Caco-2 (cell line): ENCODE measurements at places on chromosomes 12 and 14.
A peak's percentile ranks its signal among the peaks of the same experiment; 100 is the strongest.

GRCh38 chr14:77375164-77375950 lies 1.5 kb downstream of the TMED8 start:
- no peaks in the 10 kb centered on the region for H3K27me3 ChIP-seq
- no peak overlapping the region for H3K27ac ChIP-seq
- no peak overlapping the region for H3K4me3 ChIP-seq
- peaks cover 33% of the 10 kb centered on the region for H3K4me1 ChIP-seq
- no peaks in the 10 kb centered on the region for H3K36me3 ChIP-seq

GRCh38 chr12:53944907-53945847 lies 6.5 kb downstream of the HOXC13 start:
- no peak for DNase-seq
- H3K27ac ChIP-seq: no peak overlapping the region
- H3K36me3 ChIP-seq: no peaks in the 10 kb centered on the region
- H3K4me1 ChIP-seq: peaks cover 3% of the 10 kb centered on the region; the same call in 1 of the 2 replicates
- no peak overlapping the region for H3K4me3 ChIP-seq
- no peaks in the 10 kb centered on the region for H3K27me3 ChIP-seq

DNA sequence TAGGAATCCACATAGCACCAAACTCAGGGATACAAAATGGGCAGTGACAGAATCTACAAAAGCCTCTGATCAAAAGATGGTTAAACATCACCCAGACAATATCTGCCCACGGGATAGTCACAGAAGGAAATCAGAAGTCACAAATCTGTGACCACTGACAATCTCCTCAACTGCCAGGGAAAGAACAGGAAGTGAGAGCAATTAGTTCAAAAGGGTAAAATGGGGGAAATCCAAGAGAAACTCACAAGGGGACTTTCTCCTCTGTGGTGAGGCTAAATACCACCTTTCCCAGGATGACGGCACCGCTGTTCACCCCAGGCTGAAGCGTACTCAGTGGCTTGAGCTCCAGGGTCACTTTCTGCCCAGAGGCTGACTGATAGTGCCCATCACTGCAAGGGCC lies 10.7 kb downstream of the TTC5 start:
- H3K4me3 ChIP-seq: no peak overlapping the region
- H3K4me1 ChIP-seq: no peaks in the 10 kb centered on the region
- no peak for DNase-seq
- H3K27me3 ChIP-seq: no peaks in the 10 kb centered on the region

DNA sequence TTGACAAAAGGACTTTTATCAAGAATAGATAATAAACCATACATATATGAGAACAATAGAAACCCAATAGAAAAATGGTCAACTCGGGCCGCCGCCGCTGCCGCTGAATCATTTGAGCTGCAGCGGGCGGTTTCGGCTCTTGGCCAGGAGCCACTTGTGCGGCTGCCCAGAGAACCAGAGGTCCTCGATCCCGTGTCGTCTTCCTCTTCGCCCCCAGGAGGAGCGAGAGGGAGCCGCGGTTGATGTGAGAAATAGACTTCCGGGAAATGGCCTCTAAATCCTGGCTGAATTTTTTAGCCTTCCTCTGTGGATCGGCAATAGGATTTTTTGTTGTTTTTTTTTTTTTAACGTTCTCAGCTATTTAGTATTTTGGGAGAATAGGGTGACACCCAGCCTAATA lies 44.8 kb downstream of the CPSF6 start:
- no peaks in the 10 kb centered on the region for H3K36me3 ChIP-seq
- H3K4me3 ChIP-seq: no peak overlapping the region
- H3K4me1 ChIP-seq: no peaks in the 10 kb centered on the region
- no peak overlapping the region for H3K27ac ChIP-seq

GRCh38 chr12:27424631-27425230 lies 21.8 kb upstream of the SMCO2 start:
- no peaks in the 10 kb centered on the region for H3K36me3 ChIP-seq
- no peak overlapping the region for H3K4me3 ChIP-seq
- H3K27me3 ChIP-seq: no peaks in the 10 kb centered on the region
- H3K27ac ChIP-seq: no peak overlapping the region
- 0 out of 2 replicates have a peak, but pooled peaks cover 3% of the 10 kb centered on the region for H3K4me1 ChIP-seq

DNA sequence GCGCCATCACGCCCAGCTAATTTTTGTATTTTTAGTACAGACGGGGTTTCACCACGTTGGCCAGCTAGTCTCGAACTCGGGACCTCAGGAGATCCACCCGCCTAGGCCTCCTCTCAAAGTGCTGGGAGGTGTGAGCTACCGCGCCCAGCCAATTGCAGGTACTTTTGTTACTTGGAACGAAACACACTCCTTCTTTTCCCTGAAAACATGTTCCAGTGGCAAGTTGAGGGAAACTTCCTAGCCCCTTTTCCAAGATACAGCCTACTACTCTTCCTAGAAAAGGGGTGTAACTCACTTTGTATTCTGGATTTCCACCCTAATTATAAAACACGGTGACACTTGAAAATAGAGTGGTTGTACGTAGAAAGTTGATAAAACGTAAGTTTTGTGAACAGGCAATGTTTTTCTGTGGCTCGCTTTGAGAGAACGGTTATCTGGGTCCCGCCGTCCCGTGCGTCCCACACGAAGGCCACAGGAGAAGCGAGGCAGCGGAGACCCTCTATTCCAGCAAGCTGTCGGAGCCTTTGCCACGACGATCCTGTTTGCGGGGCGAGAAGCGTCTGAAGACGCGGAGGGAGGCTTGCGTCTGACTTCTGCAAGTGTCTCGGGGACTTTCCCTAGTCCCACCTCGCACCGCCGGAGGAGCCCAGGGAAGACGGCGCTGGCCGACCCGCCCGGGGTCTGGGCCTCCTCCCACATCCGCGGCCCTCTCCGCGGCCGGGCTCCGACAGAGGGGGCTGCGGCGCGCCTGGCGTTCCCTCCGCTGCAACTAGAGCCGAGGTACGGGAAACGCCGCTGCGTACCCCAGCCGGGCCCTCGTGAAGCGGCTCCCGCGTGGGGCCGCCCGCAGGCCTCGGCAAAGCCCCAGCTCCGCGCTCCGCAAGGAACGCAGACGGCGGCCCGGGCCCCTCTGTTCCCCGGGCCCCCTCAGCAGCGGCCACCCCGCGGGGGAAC lies 745 bp downstream of the CDCA4 start:
- peak overlapping the region; percentile 48 for H3K27ac ChIP-seq
- H3K27me3 ChIP-seq: no peaks in the 10 kb centered on the region
- peaks cover 15% of the 10 kb centered on the region for H3K4me1 ChIP-seq

GRCh38 chr12:109785854-109786253 lies 47.3 kb downstream of the TRPV4 start:
- H3K27me3 ChIP-seq: no peaks in the 10 kb centered on the region
- H3K27ac ChIP-seq: no peak overlapping the region
- H3K4me3 ChIP-seq: no peak overlapping the region
- no peaks in the 10 kb centered on the region for H3K4me1 ChIP-seq

GRCh38 chr12:96427269-96427729 lies 27.1 kb upstream of the CDK17 start:
- H3K27me3 ChIP-seq: no peaks in the 10 kb centered on the region
- H3K4me1 ChIP-seq: no peaks in the 10 kb centered on the region; the same call in 1 of the 2 replicates

- no peak for DNase-seq
- H3K27me3 ChIP-seq: no peaks in the 10 kb centered on the region
- no peak overlapping the region for H3K27ac ChIP-seq
Measured at GRCh38 chr12:45290216-45290605, 74.3 kb downstream of the ANO6 start.

DNA sequence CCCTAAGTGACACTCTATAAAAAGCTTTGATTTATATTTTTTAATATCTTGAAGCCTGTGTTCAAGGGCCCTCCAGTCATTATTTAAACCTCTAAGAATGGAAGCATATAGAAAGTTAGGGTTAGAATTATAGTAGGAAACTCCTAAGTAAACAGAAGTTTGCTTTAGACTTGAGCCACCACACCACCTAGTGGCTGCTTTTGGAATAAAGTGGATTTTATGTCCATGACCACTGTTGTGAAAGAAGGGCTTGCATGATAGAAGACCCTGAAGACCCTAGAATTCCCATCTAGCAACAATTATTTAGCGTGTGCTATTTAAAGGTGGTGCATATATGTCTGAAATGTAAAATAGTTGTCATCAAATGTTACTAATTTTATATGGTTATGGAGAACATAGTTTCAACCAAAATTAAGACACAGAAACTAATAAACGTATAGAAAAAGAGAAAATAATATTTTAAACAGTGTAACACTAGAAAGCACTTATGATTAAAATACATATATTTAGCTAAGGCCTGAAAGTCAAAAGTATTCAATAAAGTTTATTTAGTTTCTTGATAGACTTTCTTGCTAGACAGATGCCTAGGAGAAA lies 21.3 kb downstream of the LRRIQ1 start:
- peak; percentile 67 for DNase-seq
- H3K27me3 ChIP-seq: no peaks in the 10 kb centered on the region
- no peak overlapping the region for H3K4me3 ChIP-seq
- H3K4me1 ChIP-seq: no peaks in the 10 kb centered on the region
- no peak overlapping the region for H3K27ac ChIP-seq
- H3K36me3 ChIP-seq: no peaks in the 10 kb centered on the region

DNA sequence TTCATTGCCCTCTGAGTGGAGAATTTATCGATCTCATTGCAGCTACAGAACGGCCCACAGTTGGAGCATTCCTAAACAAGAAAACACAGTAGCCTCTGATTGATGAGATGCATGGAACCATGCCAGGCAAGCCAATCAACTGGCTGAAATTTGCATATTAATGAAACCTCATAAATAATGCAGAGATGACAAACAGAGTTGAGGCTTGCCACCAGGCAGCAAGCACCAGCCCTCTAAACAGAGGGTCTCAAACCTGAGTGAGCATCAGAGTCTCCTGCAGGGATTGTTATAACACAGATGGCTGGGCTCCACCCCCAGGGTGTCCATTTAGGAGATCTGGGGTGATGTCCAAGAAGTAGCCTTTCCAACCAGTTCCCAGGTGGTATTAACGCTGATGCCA lies 60.9 kb upstream of the CMKLR1 start:
- H3K4me3 ChIP-seq: no peak overlapping the region
- H3K4me1 ChIP-seq: no peaks in the 10 kb centered on the region
- no peak overlapping the region for H3K27ac ChIP-seq
- DNase-seq: no peak

DNA sequence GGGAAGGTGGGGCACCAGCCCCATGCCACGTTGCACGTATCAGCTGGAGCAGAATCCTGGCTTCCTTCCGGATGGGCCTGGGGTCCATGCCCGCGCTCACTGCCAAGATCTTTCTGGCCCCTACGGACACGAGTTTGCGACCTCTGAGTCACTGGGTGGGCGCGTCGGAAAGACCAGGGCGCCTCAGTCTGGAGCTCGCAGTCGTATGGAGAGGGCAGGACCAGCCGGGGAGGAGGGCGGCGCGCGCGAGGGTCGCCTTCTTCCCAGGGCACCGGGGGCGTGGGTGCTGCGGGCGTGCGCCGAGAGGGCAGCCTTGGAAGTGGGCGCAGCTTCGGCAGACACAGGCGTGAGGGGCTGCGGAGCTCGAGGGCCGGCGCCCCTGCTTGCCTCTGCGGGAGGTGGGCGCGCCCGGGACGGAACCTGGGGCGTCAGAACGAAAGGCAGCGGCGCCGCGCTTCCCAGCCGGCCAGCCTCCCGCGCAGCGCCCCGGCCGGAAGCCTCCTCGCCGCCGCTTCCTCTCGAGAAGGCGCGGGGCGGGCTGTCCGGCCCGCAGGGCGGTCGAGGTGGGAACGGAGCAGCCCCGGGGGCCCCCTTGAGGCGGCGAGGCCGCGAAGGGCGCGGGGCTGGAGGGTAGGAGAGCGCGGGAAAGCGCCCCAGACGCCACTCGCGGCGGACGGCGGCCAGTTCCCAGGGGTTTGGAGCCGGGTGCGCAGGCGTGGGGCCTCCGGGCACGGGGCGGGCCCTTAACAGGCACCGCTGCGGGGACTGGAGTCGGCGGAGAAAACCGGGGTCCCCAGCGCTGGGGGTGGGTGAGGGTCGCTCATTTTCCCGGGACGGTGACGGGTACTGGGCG lies at the start of gene ARL6IP4:
TSS of gene ARL6IP4 (plus strand) at position 499 of the 853 bp plus-strand sequence. CDS start 459 bp downstream, outside the sequence.
- no peaks in the 10 kb centered on the region for H3K36me3 ChIP-seq
- H3K27me3 ChIP-seq: no peaks in the 10 kb centered on the region
- peak within 1 kb of the TSS; percentile 86 for H3K27ac ChIP-seq
- DNase-seq: peak; percentile 69

- no peaks in the 10 kb centered on the region for H3K4me1 ChIP-seq
- no peaks in the 10 kb centered on the region for H3K36me3 ChIP-seq
- DNase-seq: no peak
- no peak overlapping the region for H3K4me3 ChIP-seq
- H3K27ac ChIP-seq: no peak overlapping the region
Measured at GRCh38 chr12:108989376-108989775, 31.5 kb downstream of the SVOP start.

DNA sequence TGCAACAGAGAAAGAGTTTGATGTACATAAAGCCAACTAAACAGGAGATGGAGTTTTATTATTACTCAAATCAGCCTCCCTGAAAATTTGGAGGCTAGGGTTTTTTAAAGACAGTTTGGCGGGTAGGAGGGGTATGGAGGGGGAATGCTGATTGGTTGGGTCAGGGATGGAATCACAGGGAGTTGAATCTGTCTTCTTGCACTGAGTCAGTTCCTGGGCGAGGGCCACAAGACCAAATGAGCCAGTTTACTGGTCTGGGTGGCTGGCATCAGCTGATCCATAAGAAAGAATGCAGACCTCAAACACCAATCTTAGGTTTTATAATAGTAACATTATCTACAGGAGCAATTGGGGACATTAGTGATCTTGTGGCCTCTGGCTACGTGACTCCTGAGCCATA lies 64.9 kb downstream of the RIN3 start:
- no peaks in the 10 kb centered on the region; the same call in 1 of the 2 replicates for H3K36me3 ChIP-seq
- H3K4me1 ChIP-seq: no peaks in the 10 kb centered on the region
- no peak overlapping the region for H3K4me3 ChIP-seq
- H3K27ac ChIP-seq: no peak overlapping the region
- DNase-seq: no peak

DNA sequence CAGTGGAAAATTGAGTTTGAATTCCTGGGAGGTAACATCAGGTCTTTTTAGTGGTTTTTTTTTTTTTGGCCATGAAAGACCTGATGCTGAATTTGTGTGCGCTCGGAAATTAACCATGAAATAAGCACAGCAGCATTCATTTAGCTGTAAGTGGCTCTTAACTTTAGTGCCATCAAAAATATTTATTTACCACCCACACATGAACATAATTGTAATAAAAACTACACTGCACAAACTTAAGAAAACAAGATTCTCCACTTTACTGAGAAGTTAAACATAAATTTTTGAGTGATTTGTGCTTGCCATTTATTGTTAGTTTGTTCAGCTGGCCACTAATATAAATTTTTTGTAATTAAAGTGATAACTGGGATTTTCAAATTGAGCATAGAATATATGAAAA lies 2.4 kb downstream of the SLC41A2 start:
- no peaks in the 10 kb centered on the region for H3K36me3 ChIP-seq
- H3K27me3 ChIP-seq: no peaks in the 10 kb centered on the region
- DNase-seq: no peak
- H3K27ac ChIP-seq: no peak overlapping the region
- H3K4me3 ChIP-seq: no peak overlapping the region

GRCh38 chr12:111006621-111007020 lies 86.2 kb upstream of the MYL2 start:
- H3K36me3 ChIP-seq: no peaks in the 10 kb centered on the region
- no peak overlapping the region for H3K27ac ChIP-seq
- H3K27me3 ChIP-seq: no peaks in the 10 kb centered on the region
- DNase-seq: no peak
- H3K4me3 ChIP-seq: no peak overlapping the region

GRCh38 chr14:53549956-53550355 lies 396.8 kb upstream of the DDHD1 start:
- H3K4me3 ChIP-seq: no peak overlapping the region
- no peaks in the 10 kb centered on the region for H3K27me3 ChIP-seq
- H3K36me3 ChIP-seq: no peaks in the 10 kb centered on the region
- peak; percentile 24 for DNase-seq
- peak overlapping the region; percentile 69 for H3K27ac ChIP-seq

GRCh38 chr12:89695100-89695499 lies 13.5 kb downstream of the ATP2B1 start:
- peaks cover 11% of the 10 kb centered on the region for H3K4me1 ChIP-seq
- H3K4me3 ChIP-seq: no peak overlapping the region
- H3K27me3 ChIP-seq: no peaks in the 10 kb centered on the region
- no peak for DNase-seq
- H3K36me3 ChIP-seq: no peaks in the 10 kb centered on the region
